ENCODE measurements at places on chromosomes 16 and 17. TPM values are rescaled to one million over a fixed set of nuclear protein-coding genes. Genes with fewer than 3 reads are reported as not detected.

- no peak overlapping the region for H3K4me3 ChIP-seq
- H3K36me3 ChIP-seq = no peaks in the 10 kb centered on the region
- H3K27me3 ChIP-seq = no peaks in the 10 kb centered on the region
These were observed 158.0 kb downstream of the ZFHX3 start for GRCh38 chr16:72889616-72890582.

GRCh38 chr16:56191156-56191815 is at the start of gene GNAO1:
TSS of gene GNAO1 (plus strand) at chr16:56191489. CDS start at chr16:56192236, 747 bp downstream.
- H3K4me1 ChIP-seq = no peaks in the 10 kb centered on the region
- no peak within 1 kb of the TSS for H3K27ac ChIP-seq
- H3K36me3 ChIP-seq = no peaks in the 10 kb centered on the region

The YBX2 gene
- total RNA-seq = not detected

DNA sequence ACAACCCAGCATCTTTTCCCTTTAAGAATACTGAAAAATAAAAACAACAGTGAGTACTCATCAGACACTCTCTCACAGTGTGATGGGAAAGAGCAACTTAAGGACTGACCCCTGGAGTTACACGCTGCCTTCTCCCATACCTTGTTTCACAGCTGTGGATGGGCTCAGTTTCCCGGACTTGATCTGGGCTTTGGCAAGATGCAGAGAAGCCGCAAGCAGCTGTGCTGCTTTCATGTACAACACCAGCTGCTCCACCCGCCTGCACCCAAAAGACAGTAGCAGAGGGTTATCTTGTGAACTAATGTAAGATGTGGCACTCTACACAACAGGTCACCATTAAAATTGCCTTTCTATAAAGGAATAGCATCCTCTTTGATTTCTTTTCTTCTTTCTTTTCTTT is 32.7 kb upstream of the ALDH3A1 start:
- H3K4me3 ChIP-seq = no peak overlapping the region
- no peak overlapping the region for H3K27ac ChIP-seq
- no peaks in the 10 kb centered on the region for H3K4me1 ChIP-seq
- H3K27me3 ChIP-seq = peaks cover 14% of the 10 kb centered on the region

- H3K27ac ChIP-seq = no peak overlapping the region
- H3K4me1 ChIP-seq = no peaks in the 10 kb centered on the region
- no peaks in the 10 kb centered on the region for H3K36me3 ChIP-seq
- no peak for DNase-seq
- no peak overlapping the region for H3K4me3 ChIP-seq
These were observed 24.2 kb upstream of the ABCA9 start for GRCh38 chr17:69084911-69085310.

DNA sequence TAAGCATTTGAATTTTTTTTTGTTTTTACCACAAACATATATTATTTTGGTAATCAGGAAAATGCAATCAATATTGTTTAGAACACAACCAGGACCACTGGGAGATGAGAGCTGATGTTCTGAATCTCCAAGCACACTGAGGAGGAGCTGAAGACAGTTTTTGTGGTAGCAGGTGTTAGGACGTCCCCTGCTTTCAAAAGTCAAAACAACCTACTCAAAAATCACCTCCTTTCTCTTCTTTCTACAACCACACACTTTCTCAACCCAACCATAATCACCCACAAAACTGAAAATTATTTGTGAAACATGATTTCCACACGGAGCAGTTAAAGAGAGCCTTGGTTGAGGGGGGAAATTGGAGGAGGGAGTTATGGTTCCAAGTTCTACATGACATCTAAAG is 26.7 kb upstream of the CFAP20 start:
- no peaks in the 10 kb centered on the region for H3K4me1 ChIP-seq
- peaks cover 14% of the 10 kb centered on the region for H3K36me3 ChIP-seq
- H3K27ac ChIP-seq = no peak overlapping the region
- H3K27me3 ChIP-seq = no peaks in the 10 kb centered on the region

DNA sequence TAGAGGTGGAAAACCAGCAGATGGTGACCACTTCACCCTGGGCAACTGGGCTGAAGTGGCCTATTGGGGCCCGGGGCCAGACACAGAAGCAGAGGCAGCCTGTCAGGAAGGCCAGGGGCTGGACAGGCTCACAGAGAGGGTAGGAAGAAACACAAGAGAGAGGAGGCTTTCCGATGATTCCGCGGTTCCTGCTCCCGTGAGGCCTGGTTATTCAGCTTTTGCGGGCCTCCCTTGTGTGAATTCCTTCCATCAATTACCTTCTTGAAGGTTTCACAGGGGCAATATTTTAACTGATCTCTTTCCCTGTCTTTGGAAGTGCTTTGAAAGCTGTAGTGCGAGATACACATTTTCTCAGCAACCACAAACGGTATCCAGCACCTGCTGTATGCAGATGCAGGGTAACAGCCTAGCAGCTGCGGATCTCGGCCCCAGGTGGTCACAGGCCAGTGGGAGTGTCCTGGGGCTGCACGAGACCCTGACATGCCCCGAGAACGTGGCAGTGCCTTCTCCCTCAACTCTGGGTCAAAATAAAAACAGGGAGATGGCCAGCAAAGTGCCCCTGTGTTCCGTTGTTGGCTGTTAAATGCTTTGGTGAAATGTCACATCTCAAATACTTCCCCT is 11.6 kb upstream of the CMIP start:
- no peak overlapping the region for H3K4me3 ChIP-seq
- no peak for DNase-seq
- H3K27me3 ChIP-seq = no peaks in the 10 kb centered on the region
- no peak overlapping the region for H3K27ac ChIP-seq
- no peaks in the 10 kb centered on the region for H3K4me1 ChIP-seq

The HOXB1 gene
- not detected for total RNA-seq

The TXNDC11 gene
- total RNA-seq = 19.4 TPM

The CACNA1G gene
- 4.2 TPM for total RNA-seq

DNA sequence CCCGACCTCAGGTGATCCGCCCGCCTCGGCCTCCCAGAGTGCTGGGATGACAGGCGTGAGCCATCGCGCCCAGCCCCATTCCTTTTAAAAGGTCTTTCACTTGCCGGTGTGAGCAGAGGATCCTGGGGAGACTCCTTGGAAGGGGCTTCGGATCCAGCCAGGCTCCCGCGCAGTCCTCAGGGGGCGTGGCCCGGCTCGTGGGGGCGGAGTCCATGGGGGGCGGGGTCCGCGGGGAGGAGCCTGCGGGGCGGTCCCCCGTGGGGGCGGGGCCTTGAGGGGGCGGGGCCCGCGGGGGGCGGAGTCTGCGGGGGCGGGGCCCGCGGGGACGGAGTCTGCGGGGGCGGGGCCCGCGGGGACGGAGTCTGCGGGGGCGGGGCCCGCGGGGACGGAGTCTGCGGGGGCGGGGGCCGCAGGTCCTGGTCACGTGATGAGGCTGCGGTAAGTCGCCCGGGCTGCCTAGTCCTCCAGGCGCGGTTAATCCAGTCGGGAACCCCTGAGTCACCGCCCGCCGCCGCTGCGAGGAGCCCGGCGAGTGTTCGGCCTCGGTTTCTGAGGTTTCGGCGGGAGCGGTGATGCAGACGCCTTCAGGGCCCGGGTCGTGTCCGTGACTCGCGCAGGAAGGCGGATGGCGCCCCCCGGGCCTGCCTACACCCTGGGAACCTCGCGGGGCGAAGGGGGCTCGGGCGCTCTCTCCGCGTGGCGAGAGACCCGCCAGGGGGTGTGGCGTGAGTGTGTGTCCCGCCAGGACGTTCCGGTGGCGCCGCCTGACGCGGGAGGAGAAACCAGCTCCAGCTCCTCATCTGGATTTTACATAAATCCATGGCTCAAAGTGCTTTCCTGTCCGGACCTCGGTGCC is 23.6 kb upstream of the ABR start:
- no peaks in the 10 kb centered on the region for H3K4me1 ChIP-seq
- H3K4me3 ChIP-seq = no peak overlapping the region

The SLC39A11 gene
- 5.4 TPM for total RNA-seq

The TBC1D26 gene
- total RNA-seq = 0.12 TPM

The SERPINF2 gene
- not detected for total RNA-seq

DNA sequence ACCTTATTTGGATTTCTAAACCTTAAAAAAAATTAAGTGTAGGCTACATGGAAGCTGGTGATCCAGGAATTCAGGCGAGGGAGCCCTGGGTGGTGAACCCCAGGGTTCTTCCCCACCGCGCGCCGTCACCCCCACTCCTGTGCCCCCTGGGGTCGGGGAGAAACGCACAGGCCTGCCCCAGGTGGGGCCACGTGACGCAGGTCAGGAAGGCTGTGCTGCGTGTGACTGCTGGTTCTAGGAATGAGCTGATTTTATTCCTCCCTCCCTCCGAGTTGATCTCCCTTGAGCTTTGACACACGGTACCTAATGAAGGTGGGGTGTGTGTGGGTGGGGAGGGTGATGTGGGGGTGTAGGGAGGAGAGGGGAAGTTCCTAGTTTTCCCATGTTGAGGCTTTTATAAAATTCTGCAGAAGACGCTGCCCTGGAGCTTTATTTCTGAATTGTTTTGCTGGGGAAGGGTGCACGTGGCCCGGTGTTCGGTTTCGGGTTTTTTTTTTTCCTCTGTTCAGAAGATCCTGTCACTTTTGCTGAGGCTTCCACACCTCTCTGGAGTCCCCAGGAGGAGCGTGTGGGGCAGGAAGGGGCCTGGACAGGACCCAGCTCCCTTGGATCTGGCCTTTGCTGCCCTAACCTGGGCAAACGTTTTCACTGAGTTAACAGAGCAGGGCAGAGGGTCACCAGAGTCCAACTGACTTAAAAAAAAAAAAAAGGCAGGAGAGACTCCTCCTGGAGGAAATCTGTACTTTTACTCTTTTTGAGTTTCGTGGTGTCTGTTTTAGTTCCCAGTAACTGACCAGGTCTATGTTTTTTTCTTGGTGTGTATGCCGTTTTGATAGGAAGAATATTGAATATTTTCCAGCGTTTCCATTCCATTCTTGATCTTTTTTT is 55.8 kb upstream of the GSE1 start:
- peak overlapping the region; percentile 83 for H3K4me3 ChIP-seq
- no peaks in the 10 kb centered on the region for H3K36me3 ChIP-seq
- H3K27ac ChIP-seq = no peak overlapping the region
- no peaks in the 10 kb centered on the region for H3K27me3 ChIP-seq
- no peak for DNase-seq

DNA sequence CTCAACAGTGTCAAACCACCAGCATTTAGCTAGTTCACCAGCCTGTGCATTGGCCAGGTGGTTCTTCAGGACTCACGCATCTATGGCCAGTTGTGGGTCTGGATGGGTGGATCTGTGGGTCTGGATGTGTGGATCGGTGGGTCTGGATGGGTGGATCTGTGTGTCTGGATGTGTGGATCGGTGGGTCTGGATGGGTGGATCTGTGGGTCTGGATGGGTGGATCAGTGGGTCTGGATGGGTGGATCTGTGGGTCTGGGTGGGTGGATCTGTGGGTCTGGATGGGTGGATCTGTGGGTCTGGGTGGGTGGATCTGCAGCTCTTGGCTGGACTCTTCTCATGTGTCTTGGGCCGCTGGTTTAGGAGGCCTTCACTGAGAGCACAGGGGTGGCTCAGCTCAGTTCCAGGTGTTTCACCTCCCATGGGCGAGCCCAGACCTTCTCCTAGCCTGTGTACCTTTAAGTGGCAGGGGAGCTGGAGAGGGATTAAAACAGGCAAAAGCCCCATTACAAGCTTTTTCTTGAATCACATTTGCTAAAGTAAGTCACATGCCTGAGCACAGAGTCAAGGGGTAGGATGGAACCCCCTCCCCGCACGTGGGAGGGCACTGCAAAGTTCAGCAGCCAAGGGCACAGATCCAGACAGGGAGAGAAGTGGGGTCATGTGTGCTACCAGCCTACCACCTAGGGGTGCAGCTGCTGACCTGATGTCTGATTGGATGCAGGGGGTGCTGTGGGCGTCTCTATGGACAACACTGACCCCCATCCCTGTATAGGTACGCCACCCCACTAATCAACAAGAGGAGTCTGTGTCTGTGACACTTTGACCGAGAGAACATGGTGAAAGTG is 3.4 kb upstream of the NUBP1 start:
- H3K27ac ChIP-seq = no peak overlapping the region
- no peaks in the 10 kb centered on the region for H3K27me3 ChIP-seq
- no peak for DNase-seq
- peaks cover 22% of the 10 kb centered on the region for H3K4me1 ChIP-seq
- no peaks in the 10 kb centered on the region for H3K36me3 ChIP-seq
- H3K4me3 ChIP-seq = no peak overlapping the region

The TBC1D3C gene
- total RNA-seq = 0.66 TPM

DNA sequence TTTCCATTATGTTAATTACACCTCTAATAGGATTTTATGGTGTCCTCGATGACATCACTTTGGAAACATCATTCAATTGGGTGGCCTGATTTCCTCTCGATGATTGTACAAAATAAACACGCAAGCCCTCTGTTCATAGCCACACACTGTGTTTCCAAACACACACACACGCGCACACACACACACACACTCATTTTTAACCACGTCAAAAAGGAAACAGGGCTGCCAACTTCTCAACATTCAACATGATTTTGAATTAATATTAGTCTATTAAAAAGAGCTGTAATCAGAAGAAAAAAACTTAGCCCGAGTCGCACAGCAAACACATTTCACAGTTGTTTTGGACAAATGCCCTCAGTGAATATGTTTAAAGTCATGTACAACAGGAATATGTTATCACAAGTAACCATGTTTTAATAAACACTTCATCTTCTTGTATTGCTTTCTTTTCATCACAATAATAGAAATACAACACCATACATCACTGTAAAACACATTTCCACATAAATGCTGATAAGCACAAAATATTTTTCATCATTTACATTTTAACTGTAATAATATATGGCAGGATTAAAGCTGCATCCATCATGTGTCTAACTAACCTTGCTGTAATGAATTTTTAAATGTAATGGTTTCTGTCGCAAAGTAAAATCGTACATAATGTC is 219.1 kb upstream of the IRX3 start:
- DNase-seq = no peak
- no peaks in the 10 kb centered on the region for H3K4me1 ChIP-seq
- no peaks in the 10 kb centered on the region for H3K36me3 ChIP-seq
- H3K4me3 ChIP-seq = no peak overlapping the region
- no peak overlapping the region for H3K27ac ChIP-seq

- H3K4me3 ChIP-seq = no peak overlapping the region
- DNase-seq = no peak
- H3K36me3 ChIP-seq = no peaks in the 10 kb centered on the region
- no peaks in the 10 kb centered on the region for H3K27me3 ChIP-seq
- peak overlapping the region; percentile 2 for H3K27ac ChIP-seq
- H3K4me1 ChIP-seq = peaks cover 30% of the 10 kb centered on the region
These were observed 47.0 kb upstream of the SREBF1 start for GRCh38 chr17:17883801-17884200.

GRCh38 chr16:66357523-66357928 is 9.0 kb upstream of the CDH5 start:
- no peak overlapping the region for H3K4me3 ChIP-seq
- H3K27ac ChIP-seq = no peak overlapping the region
- no peaks in the 10 kb centered on the region for H3K27me3 ChIP-seq

DNA sequence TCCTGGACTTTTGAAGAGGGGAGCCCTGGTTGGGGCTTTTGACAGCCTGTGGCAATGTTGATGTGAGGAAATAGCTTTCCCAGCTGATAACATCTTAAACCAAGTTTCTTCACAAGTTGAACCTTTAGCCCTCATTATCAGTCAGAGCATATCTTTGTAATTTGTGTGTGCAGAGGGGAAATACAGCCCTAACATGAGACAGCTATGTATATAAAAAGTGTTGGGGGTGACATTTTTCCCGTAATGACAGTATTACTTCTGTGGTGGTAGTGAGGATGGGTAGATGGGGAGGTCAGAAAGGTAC is 221.1 kb downstream of the FTO start:
- DNase-seq = no peak
- no peaks in the 10 kb centered on the region for H3K4me1 ChIP-seq
- no peaks in the 10 kb centered on the region for H3K36me3 ChIP-seq
- H3K27ac ChIP-seq = no peak overlapping the region
